Natural killer cell treated with Interleukin-12 subunit alpha and Interleukin-12 subunit beta and Interleukin-15 and Interleukin-18, amount 100 ng/mL, for 72 hours (primary cell): ENCODE measurements at places on chromosomes 13 and 19. TPM values are rescaled to one million over a fixed set of nuclear protein-coding genes. Genes with fewer than 3 reads are reported as not detected.

The PGLYRP1 gene
- total RNA-seq = not detected

DNA sequence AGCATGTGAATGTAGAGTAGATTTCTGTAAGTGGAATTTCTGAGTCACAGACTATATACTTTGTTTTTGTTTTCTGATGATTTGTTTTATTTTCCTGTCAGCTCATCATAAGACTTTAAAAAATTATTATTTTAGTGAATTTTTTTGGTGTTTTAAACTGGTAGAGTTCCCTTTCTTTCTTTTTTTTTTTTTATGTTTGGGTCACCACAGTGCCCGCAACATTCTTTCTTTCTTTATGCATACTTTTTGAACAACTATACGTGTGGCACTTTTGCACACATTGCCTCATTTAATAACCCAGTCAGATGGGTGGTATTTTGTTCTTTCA is 46.0 kb downstream of the WDFY2 start:
- DNase-seq = no peak
- H3K27me3 ChIP-seq = no peaks in the 10 kb centered on the region
- peaks cover 19% of the 10 kb centered on the region for H3K4me1 ChIP-seq
- H3K4me3 ChIP-seq = no peak overlapping the region

GRCh38 chr19:54196536-54196935 is 4.1 kb upstream of the RPS9 start:
- DNase-seq = no peak
- peaks cover 24% of the 10 kb centered on the region for H3K4me1 ChIP-seq
- no peak overlapping the region for H3K27ac ChIP-seq
- no peak overlapping the region for H3K4me3 ChIP-seq

GRCh38 chr13:114005206-114005724 is 31.4 kb upstream of the C13orf46 start:
- no peak overlapping the region for H3K27ac ChIP-seq
- no peak overlapping the region for H3K4me3 ChIP-seq
- peak; percentile 34 for DNase-seq
- no peaks in the 10 kb centered on the region for H3K36me3 ChIP-seq
- H3K4me1 ChIP-seq = peaks cover 7% of the 10 kb centered on the region
- H3K27me3 ChIP-seq = no peaks in the 10 kb centered on the region

DNA sequence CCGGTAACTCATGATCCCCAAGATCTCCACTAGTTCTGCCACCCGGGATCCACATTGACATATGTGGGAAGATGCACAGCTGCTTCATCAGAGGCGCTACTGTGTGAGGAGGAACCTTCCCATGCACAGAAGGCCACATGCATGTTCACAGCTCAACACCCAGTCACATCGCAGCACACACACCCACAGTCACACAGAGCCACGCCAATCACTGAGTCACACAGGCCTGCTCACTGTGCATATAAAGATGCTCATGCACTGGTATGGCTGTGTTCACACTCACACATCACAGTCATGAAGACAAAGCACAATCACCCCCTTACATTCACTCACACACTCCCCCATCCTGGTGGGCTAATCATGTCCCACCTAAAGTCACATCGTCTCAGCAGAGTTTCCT is 9.8 kb downstream of the CLC start:
- H3K4me1 ChIP-seq = no peaks in the 10 kb centered on the region
- no peak for DNase-seq
- no peak overlapping the region for H3K4me3 ChIP-seq

GRCh38 chr19:11480715-11481533 is at the start of gene ELAVL3:
Gene ELAVL3, minus strand, starts transcription at chr19:11481046. Its CDS starts 438 bp downstream, at chr19:11480608.
- H3K36me3 ChIP-seq = no peaks in the 10 kb centered on the region
- DNase-seq = no peak
- H3K4me3 ChIP-seq = peak within 1 kb of the TSS; percentile 76
- H3K27ac ChIP-seq = no peak within 1 kb of the TSS
- peaks cover 16% of the 10 kb centered on the region for H3K27me3 ChIP-seq
- peaks cover 18% of the 10 kb centered on the region for H3K4me1 ChIP-seq

DNA sequence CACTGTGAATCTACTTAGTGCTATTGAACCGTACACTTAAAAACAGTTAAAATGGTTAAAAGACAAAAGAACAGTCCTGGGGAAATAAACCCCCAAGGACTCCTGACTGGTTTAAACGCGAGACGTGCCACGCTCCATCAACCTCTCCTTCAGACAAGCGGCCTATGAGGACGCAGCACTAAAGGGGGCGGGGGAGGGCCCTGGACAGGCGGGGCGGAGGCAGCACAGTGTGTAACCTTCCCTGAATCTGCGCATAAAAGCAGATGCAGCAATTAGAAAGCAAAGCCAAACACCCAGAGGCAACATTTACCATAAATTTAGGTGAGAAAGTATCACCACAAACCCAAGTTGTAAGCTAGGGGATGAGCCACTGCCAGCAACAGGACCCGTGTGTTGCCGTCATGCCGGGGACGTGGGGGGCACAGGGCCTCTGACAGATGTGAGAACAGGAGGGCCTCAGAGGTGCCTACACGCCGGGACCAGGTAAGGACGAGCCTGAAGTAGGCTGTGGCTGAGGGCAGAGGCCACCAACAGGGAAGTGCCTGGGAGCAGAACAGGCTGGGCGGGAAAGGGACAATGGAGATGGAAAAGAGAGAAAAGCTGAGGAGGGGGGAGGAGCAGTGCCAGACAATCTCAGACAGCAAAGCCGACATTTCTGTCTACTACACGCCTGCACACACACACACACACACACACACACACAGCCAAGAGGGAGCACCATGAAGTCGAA is 15.3 kb upstream of the ADPRHL1 start:
- H3K27me3 ChIP-seq = no peaks in the 10 kb centered on the region
- H3K36me3 ChIP-seq = no peaks in the 10 kb centered on the region
- DNase-seq = no peak
- peaks cover 6% of the 10 kb centered on the region for H3K4me1 ChIP-seq

GRCh38 chr13:49524740-49525501 is 29.2 kb downstream of the PHF11 start:
- no peak overlapping the region for H3K4me3 ChIP-seq
- no peak overlapping the region for H3K27ac ChIP-seq
- H3K27me3 ChIP-seq = no peaks in the 10 kb centered on the region
- no peaks in the 10 kb centered on the region for H3K4me1 ChIP-seq

The KLK2 gene
- total RNA-seq = not detected

GRCh38 chr19:40560092-40560507 is 16.6 kb upstream of the SHKBP1 start:
- peaks cover 26% of the 10 kb centered on the region for H3K27me3 ChIP-seq
- peaks cover 4% of the 10 kb centered on the region for H3K4me1 ChIP-seq
- H3K27ac ChIP-seq = no peak overlapping the region
- no peak overlapping the region for H3K4me3 ChIP-seq
- no peak for DNase-seq

DNA sequence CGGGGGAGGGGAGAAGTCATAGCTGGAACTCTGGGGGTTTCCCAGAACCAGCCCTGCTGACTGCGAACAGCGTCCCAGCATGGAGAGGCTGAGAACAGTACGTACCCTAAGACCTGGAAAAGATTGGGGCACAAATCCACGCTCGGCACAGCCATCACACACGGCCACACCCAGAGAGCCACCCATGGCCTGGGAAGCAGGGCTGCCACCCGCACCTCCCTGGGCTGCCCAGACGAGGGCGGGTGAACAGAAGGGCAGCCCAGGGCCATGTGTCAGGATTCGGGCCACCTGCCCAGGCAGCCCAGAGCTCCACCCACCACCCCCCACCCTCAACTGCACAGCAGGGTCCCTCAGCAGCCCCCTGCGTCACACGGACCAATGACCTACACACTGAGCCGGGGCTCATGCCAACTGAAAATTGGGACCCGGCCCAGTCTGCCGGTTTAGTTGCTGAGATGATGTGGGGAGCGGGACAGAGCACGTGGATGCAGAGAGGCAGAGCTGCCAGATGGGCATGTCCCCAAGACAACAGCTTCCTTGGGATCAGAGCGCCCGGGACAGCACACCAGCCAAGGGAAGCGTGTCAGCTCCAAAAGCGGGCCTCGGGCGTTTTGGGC is 8.5 kb downstream of the UBXN6 start:
- no peak for DNase-seq
- no peaks in the 10 kb centered on the region for H3K27me3 ChIP-seq
- H3K36me3 ChIP-seq = no peaks in the 10 kb centered on the region
- no peak overlapping the region for H3K4me3 ChIP-seq

The ADGRE2 gene
- total RNA-seq = 4.6 TPM

DNA sequence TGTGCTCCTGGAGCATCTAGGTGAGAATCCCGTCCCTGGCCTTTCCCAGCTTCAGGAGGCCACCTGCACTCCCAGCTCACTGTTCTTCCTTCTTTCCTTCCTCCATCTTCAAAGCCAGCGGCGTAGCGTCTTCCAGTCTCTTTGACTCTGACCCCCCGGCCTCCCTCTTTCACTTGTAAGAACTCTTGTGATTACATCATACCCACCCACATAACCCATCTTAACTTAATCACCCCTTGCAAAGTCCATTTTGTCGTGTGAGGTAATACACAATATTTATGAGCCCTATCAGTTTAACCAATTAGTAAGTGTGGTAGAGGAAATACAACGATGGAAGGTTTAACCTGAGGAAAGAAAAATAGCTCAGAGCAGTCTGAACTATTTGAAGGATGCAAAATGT is 4.6 kb upstream of the CDC16 start:
- H3K36me3 ChIP-seq = no peaks in the 10 kb centered on the region
- H3K4me3 ChIP-seq = no peak overlapping the region
- peaks cover 4% of the 10 kb centered on the region for H3K27me3 ChIP-seq
- H3K27ac ChIP-seq = no peak overlapping the region

DNA sequence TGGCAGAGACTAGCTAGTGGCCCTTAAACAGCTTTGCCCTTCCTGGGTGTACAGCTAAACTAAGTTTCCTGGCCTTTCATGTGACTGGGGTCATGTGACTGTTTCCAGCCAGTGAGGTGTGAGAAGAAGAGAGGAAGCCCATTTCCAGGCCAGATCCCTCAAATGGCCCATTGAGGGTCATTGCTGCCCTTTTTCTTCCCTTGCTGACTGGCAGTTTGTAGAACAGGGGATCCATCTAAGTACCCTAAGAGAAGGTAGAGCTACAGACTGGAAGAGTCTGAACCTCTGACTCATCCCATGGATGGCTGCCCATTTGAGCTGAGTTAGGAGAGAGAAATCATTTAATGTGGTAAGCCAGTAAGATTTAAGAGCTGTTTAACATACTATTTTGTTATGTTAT is 2.8 kb downstream of the SWSAP1 start:
- H3K27ac ChIP-seq = peak overlapping the region; percentile 53
- DNase-seq = no peak
- H3K4me3 ChIP-seq = peak overlapping the region; percentile 49
- peaks cover 33% of the 10 kb centered on the region for H3K4me1 ChIP-seq
- no peaks in the 10 kb centered on the region for H3K27me3 ChIP-seq
- H3K36me3 ChIP-seq = peaks cover 5% of the 10 kb centered on the region

DNA sequence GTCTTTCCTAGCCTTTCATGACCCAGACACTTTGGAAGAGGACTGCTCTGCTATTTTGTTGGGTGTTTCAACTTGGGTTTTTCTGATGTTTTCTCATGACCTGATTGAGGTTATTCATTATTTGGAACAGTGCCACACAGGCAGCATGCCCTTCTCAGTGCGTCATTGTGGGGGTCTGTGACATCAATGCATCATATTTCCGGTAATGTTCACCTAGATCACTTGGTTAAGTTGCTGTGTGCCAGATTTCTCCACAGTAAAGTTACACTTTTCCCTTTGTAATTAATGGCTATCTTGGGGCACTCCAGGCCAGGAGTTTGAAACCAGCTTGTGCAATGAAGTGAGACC is 124.4 kb downstream of the SIPA1L3 start:
- DNase-seq = no peak
- no peak overlapping the region for H3K4me3 ChIP-seq
- H3K27ac ChIP-seq = no peak overlapping the region

GRCh38 chr13:94988654-94989053 is 276.3 kb upstream of the SOX21 start:
- H3K36me3 ChIP-seq = no peaks in the 10 kb centered on the region
- no peak for DNase-seq
- peaks cover under 1% of the 10 kb centered on the region for H3K27me3 ChIP-seq
